NB4 (cell line): ENCODE measurements at places on chromosomes 5 and 9.

DNA sequence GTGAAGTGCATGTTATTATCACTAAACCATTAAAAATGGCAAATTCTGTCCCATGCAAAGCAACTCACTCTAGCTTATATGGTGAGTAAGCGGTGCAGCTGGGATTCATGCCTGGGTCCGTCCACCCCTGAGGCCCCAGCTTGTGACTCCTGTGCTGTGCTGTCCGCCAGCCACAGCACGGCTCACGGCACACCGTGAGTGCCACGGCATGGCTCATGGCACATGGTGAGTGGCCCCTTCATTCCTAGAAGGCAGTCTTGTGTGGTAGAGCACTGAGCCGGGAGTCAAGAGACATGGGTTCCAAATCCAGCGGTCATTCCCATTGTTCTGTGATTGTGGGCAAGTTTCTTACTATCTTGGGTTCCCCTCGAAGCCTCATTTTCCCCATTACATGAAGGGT, 18.8 kb downstream of the RGS3 start:
- no peak for DNase-seq

DNA sequence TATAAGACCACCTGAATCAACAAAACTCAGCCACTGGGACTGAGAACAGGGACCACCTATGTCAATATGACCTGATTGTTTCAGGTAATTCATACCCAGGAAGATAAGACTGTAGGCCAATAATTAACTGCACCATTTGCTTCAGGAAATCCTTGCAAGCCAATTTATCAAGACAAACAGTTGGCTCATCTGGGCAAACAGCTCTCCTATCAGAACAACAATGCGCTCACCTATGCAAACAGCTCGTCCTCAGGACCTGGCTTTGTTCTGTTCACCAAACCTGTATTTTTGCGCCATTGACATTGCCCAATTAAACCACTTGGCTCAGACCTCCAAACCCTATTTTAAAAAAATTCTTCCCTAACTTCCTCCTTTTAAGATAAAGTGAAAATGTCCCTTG, 92.3 kb upstream of the MARCHF11 start:
- DNase-seq, result peak; percentile 20

GRCh38 chr5:58201922-58202648, 257.8 kb downstream of the PLK2 start:
- no peak for DNase-seq

- DNase-seq, result no peak
These were observed 6.5 kb downstream of the CYSTM1 start for GRCh38 chr5:140181525-140181924.

GRCh38 chr9:126661521-126662251, 48.0 kb downstream of the LMX1B start:
- DNase-seq, result no peak

- DNase-seq, result peak; percentile 51
These were observed 833 bp downstream of the GAS1 start for GRCh38 chr9:86946201-86947145.

DNA sequence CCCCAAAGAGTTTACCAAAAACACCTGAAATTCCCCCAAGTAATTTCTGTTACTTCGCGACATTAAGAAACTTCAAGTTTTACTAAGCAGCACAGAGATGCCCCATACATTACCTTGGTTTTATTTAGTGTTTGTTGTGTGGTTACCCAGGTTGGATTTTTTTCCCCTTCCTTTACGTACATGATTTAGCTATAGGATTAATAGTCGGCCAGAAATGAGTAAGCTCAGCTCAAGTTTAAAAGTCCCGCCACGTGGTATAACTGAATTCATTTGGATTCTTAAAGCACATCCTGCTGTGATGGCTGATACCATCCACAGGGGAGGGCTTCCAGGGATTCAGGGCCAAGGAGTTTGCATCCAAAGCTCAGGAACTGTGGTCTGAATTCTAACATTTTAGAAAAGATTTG, 75.9 kb downstream of the DAP start:
- no peak for DNase-seq

GRCh38 chr5:50694027-50694590, 27.7 kb downstream of the PARP8 start:
- peak; percentile 69 for DNase-seq
